Natural killer cell (primary cell): ENCODE measurements at places on chromosomes 12 and 14. TPM values are rescaled to one million over a fixed set of nuclear protein-coding genes. Genes with fewer than 3 reads are reported as not detected.

DNA sequence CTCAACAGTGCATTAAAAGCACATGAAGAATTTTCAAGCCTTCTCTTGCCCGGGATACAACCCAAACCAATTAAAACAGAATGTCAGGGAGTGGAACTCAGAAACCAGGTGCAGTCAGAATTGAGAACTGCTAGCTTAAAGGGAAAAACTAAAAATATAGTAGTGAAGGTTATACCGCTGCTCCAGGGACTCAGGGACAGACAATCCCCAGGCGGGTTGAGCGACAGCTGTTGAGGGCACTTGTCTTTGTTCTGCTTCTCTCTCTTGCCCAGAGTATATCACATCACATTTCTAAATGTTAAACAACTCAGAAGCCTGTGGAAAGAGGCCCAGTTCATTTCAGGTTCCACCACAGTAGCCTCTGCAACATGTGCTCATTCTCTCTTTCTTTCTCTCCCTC, 93.1 kb downstream of the SLC5A8 start:
- DNase-seq, result no peak
- no peaks in the 10 kb centered on the region for H3K27me3 ChIP-seq

- H3K4me3 ChIP-seq, result no peak overlapping the region
- no peaks in the 10 kb centered on the region for H3K27me3 ChIP-seq
- peak overlapping the region; percentile 26 for H3K27ac ChIP-seq
- peaks cover 15% of the 10 kb centered on the region for H3K4me1 ChIP-seq
These were observed 178.9 kb upstream of the DYRK2 start for GRCh38 chr12:67469666-67470065.

DNA sequence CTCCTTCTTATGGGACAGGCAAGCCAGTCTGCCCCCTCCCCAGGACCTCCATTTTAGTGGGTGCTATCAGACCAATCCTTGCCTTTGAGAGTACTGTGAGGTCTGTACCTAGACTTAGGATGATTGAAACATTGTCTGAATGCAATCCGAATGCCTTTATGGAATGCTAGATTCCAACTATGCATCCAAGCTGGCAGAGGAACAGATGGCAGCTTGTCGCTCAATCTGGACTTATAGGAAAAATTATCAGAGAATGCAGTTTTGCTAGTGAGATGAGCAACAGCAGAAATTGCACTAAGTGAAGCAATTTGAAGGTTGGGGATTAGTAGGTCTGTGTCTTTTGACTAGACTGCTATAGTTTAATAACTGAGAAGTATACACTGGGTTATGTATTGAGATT, 109.1 kb downstream of the DYRK2 start:
- H3K36me3 ChIP-seq, result no peaks in the 10 kb centered on the region
- no peaks in the 10 kb centered on the region for H3K4me1 ChIP-seq
- no peak overlapping the region for H3K27ac ChIP-seq
- H3K4me3 ChIP-seq, result no peak overlapping the region
- DNase-seq, result no peak

DNA sequence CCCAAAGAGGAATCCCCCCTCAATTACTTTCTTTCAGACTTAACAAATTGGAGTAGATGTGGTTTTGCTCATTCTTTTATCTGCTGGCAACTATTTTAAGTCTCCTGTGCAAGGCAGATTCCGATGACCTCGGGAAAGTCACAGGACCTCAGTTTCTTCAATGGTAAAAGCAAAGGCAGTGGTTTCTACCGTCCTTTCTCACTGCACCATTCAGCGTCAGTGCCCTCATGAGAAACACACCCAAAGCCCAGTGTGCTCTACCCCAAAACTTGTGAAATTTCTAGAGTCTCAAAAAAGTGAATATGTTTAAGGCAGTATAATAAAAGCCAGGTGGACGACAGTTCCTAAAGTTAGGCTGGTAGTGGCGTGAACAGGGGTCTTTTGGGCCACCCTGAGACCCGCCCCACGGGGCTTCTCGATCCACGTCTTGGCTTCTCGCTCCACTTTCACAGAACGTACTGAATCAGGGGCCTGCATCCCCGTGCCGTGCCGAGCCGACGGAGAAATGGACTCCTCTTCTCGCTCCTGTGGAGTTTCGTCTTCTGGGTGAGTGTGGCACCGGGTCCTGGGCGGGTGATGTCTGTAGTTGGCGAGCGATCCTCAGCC, 1.3 kb upstream of the ARHGAP5 start:
- no peak for DNase-seq
- H3K4me3 ChIP-seq, result peak overlapping the region; percentile 93
- peaks cover 9% of the 10 kb centered on the region for H3K4me1 ChIP-seq

GRCh38 chr14:71713451-71713850, 218.8 kb upstream of the RGS6 start:
- DNase-seq, result no peak
- peaks cover 11% of the 10 kb centered on the region for H3K36me3 ChIP-seq
- H3K4me3 ChIP-seq, result no peak overlapping the region
- no peaks in the 10 kb centered on the region for H3K27me3 ChIP-seq
- H3K27ac ChIP-seq, result no peak overlapping the region

GRCh38 chr14:67420102-67420739, 8.3 kb upstream of the PLEK2 start:
- DNase-seq, result peak; percentile 51
- no peaks in the 10 kb centered on the region for H3K36me3 ChIP-seq
- H3K4me1 ChIP-seq, result no peaks in the 10 kb centered on the region
- no peak overlapping the region for H3K27ac ChIP-seq
- H3K27me3 ChIP-seq, result no peaks in the 10 kb centered on the region

DNA sequence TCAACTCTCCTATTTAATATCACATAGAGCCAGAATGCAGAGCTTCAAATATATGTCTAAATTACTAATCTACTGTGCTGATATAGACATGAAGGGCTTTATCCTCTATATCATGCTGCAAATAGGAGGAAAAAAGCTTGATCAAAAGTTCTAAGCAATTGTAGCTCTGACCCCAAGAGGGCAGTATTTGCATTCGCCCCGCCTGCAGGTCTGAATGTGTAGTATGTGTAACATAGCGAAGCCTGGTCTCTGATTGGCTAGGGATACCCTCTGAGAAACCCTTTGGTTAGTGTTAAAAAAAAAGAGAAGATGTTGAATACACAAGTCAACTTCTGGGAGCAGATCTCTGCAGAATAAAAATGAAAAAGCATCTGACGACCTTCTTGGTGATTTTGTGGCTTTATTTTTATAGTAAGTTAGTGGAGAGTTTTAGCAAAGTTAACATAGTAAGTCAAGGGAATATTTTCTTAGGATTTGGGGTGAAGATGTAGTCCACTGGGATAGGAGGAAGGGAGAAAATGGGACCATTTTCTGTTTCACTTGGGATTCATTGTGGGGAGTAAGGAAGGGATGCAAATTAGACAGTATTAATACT, 151.6 kb upstream of the OR4E1 start:
- H3K4me3 ChIP-seq, result no peak overlapping the region
- peak; percentile 76 for DNase-seq
- peaks cover 11% of the 10 kb centered on the region for H3K27me3 ChIP-seq
- no peaks in the 10 kb centered on the region for H3K36me3 ChIP-seq
- H3K4me1 ChIP-seq, result no peaks in the 10 kb centered on the region

GRCh38 chr14:99132821-99133635, 139.0 kb downstream of the BCL11B start:
- H3K4me1 ChIP-seq, result no peaks in the 10 kb centered on the region
- no peak overlapping the region for H3K4me3 ChIP-seq
- no peak for DNase-seq
- H3K27me3 ChIP-seq, result no peaks in the 10 kb centered on the region
- no peaks in the 10 kb centered on the region for H3K36me3 ChIP-seq

GRCh38 chr12:26488351-26488750, 293.0 kb downstream of the SSPN start:
- H3K36me3 ChIP-seq, result peaks cover 20% of the 10 kb centered on the region
- no peaks in the 10 kb centered on the region for H3K4me1 ChIP-seq
- no peak overlapping the region for H3K4me3 ChIP-seq
- DNase-seq, result no peak
- H3K27ac ChIP-seq, result no peak overlapping the region
- no peaks in the 10 kb centered on the region for H3K27me3 ChIP-seq

GRCh38 chr12:119936705-119937311, 52.2 kb upstream of the BICDL1 start:
- DNase-seq, result no peak
- H3K4me1 ChIP-seq, result no peaks in the 10 kb centered on the region
- no peaks in the 10 kb centered on the region for H3K36me3 ChIP-seq
- H3K4me3 ChIP-seq, result no peak overlapping the region

GRCh38 chr12:6826125-6826733, 2.0 kb upstream of the P3H3 start:
- H3K36me3 ChIP-seq, result no peaks in the 10 kb centered on the region
- DNase-seq, result no peak
- no peak overlapping the region for H3K27ac ChIP-seq
- H3K4me1 ChIP-seq, result peaks cover 30% of the 10 kb centered on the region

GRCh38 chr12:104694161-104694560, 237.4 kb downstream of the CHST11 start:
- no peak overlapping the region for H3K4me3 ChIP-seq
- H3K4me1 ChIP-seq, result peaks cover 66% of the 10 kb centered on the region
- H3K27me3 ChIP-seq, result no peaks in the 10 kb centered on the region

DNA sequence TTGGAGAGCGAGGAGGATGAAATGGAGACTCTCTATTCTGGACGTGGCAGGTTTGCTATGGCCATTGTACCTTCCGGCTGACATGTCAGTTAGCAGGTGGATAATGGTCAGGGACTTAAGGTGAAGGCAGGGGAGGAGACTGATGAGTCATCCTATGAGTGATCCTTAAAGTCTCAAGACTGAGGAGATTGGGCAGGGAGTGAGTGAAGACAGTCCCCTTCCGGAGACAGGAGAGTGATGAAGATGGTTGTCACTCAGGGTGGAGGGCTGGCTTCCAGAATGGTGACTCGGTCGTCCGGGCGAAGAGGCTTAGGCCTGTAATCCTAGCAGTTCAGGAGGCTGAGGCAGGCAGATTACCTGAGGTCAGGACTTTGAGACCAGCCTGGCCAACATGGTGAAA, 49.8 kb upstream of the CCDC63 start:
- H3K27ac ChIP-seq, result no peak overlapping the region
- no peaks in the 10 kb centered on the region for H3K4me1 ChIP-seq
- H3K36me3 ChIP-seq, result no peaks in the 10 kb centered on the region
- no peak for DNase-seq

DNA sequence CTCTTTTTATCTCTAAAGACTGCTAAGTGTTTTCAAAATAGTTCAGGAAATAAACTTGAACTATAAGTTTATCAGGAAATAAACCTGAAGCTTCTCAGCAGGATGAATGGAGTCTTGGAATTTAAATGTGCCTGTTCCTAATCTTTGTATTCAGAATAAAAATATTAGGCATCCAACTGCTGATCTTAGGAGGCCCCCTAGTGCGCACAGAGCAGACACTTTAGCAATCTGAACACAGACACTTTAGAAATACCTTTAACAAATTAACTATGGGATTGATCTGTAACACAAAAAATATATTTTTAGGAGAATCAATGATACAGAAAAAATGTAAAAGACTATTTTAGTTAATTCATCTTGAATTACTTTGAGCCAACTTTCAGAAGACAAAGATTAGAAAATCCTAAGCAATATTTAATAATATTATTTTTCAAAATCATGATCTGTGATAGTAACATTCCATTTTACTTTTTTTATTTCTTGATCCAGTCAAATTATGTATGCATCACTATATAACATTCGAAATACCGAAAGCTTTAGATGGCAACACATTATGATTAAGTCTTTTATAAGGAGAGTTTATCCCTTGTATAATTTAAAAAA, 80.9 kb downstream of the SLC41A2 start:
- no peaks in the 10 kb centered on the region for H3K4me1 ChIP-seq
- H3K36me3 ChIP-seq, result no peaks in the 10 kb centered on the region
- H3K27me3 ChIP-seq, result no peaks in the 10 kb centered on the region
- no peak overlapping the region for H3K4me3 ChIP-seq
- H3K27ac ChIP-seq, result no peak overlapping the region

DNA sequence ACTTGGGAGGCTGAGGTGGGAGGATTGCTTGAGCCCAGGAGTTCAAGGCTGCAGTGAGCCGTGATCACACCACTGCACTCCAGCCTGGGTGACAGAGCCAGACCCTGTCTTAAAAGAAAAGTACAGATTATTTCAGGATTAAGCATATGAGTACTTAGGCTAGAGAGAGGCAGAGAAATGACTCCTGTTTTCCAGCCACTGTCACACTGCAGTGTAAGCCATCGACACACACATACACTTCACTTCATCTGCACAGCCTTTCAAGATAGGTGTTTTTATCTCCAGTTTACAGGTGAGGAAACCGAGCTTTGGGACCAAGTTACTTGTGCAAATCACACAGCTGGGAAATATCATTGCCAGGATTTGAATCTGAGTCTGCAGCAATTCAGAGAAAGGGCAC, 77.2 kb downstream of the ETV6 start:
- no peak overlapping the region for H3K4me3 ChIP-seq
- no peaks in the 10 kb centered on the region for H3K27me3 ChIP-seq
- no peak for DNase-seq
- peaks cover 43% of the 10 kb centered on the region for H3K4me1 ChIP-seq

PIWIL1 gene
- not detected for total RNA-seq

TAS2R9 gene
- total RNA-seq, result not detected

CMA1 gene
- not detected for total RNA-seq

LEMD3 gene
- 71.1 TPM for total RNA-seq

PNP gene
- total RNA-seq, result 51.8 TPM

GALNT8 gene
- total RNA-seq, result 0.73 TPM

TEX22 gene
- total RNA-seq, result 1.9 TPM

CCDC177 gene
- total RNA-seq, result not detected

BCL2L14 gene
- not detected for total RNA-seq

SIX1 gene
- total RNA-seq, result not detected

COA8 gene
- total RNA-seq, result 24.9 TPM

FAM222A gene
- 6.6 TPM for total RNA-seq

C1QL4 gene
- not detected for total RNA-seq
